Activated gamma-delta T cell (primary cell): ENCODE measurements at places on chromosomes 3 and 15.

GRCh38 chr15:41779662-41780157 lies 5.4 kb downstream of the MAPKBP1 start:
- DNase-seq = no peak

- DNase-seq = no peak
Measured at GRCh38 chr3:142925140-142925539, 36.3 kb upstream of the PCOLCE2 start.

DNA sequence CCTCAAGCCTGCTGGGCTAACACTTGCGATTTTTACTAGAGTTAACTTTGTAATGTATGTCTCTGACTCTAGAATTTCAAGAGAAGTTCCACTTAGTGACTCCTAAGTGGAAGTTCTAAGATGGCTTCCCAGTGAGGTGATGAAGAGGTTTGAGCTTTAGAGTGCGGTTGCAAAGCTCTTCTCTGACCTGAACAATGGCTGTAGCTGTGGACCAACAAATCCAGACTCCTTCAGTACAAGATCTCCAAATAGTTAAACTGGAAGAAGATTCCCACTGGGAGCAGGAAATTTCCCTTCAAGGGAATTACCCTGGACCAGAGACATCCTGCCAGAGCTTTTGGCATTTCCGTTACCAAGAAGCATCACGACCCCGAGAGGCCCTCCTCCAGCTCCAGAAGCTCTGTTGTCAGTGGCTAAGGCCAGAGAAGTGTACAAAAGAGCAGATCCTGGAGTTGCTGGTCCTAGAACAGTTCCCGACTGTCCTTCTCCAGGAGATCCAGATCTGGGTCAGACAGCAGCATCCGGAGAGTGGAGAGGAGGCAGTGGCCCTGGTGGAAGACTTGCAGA lies 22.3 kb downstream of the WDR73 start:
- DNase-seq = no peak

DNA sequence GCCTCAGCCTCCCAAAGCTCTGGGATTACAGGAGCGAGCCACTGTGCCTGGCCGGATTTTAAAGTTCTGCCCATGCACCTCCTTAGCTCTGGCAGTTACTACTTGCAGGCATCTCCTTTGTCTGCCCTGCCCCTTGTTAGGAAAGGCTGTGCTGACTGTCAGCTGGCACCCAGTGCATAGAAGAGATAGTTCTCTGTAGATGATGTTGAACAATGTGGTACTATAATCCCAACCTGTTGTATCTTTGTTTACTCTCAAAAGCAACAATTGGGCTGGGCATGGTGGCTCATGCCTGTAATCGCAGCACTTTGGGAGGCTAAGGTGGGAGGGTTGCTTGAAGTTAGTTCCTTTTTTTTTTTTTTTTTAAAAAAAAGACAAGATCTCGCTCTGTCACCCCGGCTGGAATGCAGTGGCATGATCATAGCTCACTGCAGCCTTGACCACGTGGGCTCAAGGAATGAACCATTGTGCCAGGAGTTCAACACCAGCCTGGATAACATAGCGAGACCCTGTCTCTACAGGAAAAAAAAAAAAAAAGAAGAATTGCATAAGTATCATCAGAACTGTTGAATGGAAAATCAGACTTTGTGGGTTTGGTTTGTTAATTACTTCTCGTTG lies 30.6 kb downstream of the FLNB start:
- DNase-seq = no peak

GRCh38 chr3:76367281-76367680 lies 581.9 kb upstream of the ZNF717 start:
- DNase-seq = no peak

GRCh38 chr3:151387432-151387831 lies 2.9 kb upstream of the P2RY12 start:
- no peak for DNase-seq

DNA sequence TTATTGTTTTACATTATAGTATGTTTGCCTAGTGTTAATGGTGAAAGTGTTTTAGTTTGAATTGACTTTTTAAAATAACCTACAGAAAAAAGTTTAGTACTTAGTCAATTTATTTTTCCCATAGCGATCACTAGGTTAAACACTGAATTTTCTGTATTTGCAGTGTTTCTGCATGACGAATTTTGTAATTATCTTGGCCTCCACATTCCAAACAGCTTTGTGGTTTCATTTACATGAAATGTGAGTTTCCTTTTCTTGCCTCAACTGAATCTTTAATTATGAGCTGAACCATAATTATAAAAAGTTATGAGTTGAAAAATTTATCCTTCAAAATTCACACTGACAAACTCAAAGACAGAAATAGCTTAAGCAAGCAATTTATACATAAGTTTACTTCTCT lies 235.5 kb downstream of the CTNNB1 start:
- DNase-seq = no peak

- no peak for DNase-seq
Measured at GRCh38 chr15:87610366-87610765, 646.2 kb downstream of the NTRK3 start.

GRCh38 chr3:3071136-3071535 lies 39.0 kb downstream of the IL5RA start:
- DNase-seq = no peak

GRCh38 chr3:106533093-106533787 lies 664.4 kb upstream of the CBLB start:
- DNase-seq = no peak

DNA sequence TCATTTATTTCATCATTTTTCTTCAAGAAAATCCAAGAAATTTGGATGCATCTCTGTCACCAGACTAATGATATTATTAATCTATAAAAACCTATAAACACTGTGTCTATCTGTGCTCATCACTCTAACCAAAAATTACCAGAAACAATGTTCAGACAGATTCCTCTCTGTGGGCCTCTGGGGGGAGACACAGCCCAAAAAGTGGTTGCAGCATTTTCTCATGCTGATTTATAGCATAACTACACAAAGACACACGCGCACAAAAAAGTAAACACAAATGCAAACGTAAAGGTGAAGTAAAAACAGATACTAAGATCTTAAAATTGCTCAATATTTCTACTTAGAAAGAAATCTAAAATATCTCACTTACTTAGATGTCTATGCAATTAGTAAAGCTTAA lies 976.0 kb downstream of the GBE1 start:
- no peak for DNase-seq

- DNase-seq = no peak
Measured at GRCh38 chr3:58009026-58009748, 965 bp downstream of the FLNB start.

- no peak for DNase-seq
Measured at GRCh38 chr3:156787926-156788663, 38.1 kb upstream of the LEKR1 start.

DNA sequence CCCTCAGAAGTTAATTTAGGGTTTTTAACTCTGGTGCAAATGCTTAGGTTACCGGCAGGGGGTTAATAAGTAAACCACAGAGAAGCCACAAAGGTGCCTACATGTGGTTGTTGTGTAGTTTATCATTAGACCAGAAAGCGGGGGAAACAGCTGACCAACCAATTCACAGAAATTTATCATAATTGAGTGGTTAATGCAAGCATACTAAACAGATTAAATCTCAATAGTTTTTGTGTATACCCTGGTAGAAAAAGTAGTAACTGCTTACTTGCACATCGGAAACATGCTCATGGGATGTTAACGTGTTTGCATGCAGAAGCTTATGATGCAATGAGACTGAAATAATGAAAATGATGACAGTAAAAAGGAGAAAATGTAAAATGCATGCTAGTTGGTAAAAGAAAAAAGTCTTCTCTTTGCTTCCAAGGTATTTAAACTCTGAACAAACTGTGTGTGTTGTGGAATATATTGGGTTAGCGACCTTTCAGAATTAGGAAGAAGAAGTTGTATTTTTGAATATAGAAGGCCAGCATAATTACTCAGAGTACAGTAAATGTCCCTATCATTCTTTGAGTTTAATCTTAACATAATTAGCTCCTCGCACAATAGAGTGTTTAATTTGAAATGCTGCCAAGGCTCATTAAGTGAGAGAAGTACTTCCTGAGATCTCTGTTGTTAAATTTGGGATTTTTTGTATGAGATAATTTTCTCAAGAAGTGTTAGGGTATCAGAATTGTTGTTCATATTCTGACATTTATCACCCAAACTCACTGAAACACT lies 316.2 kb downstream of the PTPRG start:
- no peak for DNase-seq

DNA sequence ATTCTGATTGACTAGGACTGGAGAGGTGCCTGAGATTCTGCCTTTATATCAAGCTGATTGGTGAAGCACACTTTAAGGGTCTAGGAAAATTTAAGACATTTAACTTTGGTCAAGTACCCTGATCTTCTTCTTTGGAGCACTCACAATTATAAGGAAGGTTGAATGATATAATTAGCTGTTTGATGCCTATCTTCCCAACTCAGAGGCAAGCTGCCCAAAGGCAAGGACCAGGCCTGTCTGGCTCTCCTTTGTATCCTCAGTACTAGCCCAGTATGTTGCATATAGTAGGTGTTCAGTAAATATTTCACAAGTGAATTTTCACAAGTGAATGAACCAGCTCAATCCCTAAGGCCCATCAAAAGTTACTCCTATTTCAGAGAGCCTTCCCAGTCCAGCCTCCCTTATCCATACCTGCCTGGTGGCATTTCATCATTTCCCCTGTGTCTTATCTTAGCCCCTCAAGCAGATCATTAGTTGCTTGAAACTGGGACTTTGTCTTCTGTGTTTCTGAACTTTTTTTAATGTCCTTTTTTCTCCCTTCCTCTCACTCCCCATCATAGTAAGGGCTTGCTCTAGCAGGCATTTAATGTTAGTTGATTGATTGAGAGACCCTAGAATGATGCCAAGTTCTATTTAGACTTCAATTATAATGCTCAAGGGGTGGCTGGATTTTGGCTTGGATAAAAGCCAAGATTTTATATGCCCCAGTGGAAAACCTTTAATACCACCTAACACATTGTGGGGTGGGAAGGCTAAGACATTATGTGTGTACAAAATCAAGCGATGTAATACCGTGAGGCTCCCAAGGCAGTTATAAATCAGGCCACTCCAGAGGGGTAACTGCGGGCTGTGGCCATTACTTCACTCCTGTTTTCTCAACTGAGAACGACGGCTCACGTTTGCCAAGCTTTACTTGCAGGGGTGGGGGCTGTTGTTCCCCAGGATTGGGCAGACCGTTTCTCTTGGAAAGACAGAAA lies 43.2 kb upstream of the BOC start:
- DNase-seq = no peak

DNA sequence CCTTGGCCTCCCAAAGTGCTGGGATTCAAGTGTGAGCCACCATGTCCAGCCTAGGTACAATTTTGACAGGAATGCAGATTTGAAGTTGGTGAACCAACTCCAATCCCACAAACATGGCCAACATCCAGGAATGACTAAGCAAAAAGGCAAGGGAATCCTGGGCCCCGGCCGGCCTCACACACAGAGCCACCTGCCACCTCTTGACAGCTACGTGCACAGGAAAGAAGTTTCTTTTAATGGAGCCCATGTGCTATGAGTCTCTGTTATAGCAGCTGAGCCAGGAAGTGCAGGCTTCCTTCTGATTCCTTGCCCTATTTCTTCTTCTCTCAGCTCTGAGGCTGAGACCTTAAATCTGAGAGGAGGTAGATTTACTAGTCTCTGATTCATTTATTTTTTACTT lies 8.8 kb downstream of the TMEM40 start:
- no peak for DNase-seq

GRCh38 chr3:33372218-33373081 lies 67.8 kb downstream of the UBP1 start:
- DNase-seq = no peak

DNA sequence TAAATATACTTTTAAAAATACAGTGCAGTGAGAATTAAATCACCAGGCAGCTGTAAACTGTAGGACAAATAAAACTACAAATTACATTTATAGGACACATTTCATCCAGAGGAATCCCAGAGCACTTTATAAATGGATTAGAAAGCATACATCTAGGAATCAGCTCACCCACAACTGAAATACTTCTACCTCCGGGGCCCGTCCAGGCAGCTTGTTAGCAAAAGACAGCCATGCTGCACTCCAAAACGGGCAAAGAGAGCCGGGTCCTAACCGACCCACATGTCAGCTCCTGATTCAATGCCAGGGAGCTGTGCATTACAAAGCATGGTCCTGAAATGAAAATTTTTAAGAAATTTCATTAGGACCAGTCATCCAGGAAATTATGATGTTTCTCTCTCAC lies 234.1 kb downstream of the CBLB start:
- DNase-seq = no peak

GRCh38 chr15:74851960-74852359 lies 9.0 kb upstream of the ULK3 start:
- DNase-seq = no peak

DNA sequence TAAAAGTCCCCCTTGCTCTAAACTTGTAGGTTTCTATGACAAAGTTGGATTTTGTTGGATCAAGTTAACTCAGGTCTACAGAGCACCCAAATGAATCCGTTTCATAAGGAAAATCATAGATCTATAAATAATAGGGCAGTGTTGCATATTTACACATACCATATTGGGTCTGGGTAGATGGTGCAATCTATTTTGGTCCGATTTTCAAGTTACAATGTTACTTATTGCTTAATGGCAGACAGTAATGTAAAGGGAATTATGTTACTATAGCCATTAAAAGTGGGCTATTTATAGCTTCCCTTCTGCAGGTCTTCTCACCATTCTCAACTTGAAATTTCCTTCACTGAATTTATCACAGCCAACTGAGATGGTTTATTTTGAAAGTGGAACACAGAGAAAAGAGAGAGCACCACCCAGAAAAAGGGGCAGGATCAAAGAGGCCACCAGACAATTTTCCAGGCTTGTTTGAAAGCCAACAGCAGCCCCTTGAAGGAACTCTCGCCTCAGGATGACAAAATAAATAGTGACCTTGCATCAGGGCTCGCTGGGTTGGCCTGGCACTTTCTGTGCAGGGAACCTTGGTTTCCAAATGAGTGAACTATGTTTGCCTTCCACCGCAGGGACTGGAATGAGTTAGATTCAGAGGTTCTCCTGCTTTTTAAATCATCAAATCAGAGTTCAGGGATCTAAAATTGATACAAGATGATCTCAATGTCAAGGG lies 260.2 kb upstream of the HES1 start:
- DNase-seq = no peak

- no peak for DNase-seq
Measured at GRCh38 chr15:89119489-89120478, 31.5 kb downstream of the ABHD2 start.

GRCh38 chr3:15634671-15635070 lies 33.1 kb downstream of the BTD start:
- no peak for DNase-seq

DNA sequence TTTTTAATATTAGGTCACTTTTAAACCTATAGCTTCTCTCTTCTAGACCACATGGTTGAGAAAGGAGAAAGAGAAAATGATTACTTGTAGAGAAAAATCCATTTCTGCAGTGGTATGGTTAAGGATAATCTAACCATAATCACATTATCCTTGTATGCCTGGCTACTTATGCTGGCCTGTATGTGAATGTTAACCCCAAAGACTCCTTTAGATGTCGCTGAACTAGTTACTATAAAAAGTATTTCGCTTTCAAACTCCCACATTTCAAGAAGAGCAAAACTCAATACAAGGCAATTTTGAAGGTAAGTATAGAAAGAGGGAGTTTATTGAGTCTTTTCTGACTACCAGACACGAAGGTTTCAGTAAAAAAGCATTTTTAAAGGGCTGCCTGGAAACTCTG lies 2.2 kb downstream of the KCTD6 start:
- DNase-seq = no peak
